Sigmoid colon (tissue), 7 donors: ENCODE measurements at places on chromosomes 13 and 19. TPM values are rescaled to one million over a fixed set of nuclear protein-coding genes. Genes with fewer than 3 reads are reported as not detected.

GRCh38 chr13:67771106-67771505 lies 541.0 kb upstream of the PCDH9 start:
- no peak for DNase-seq

- DNase-seq: no peak
These were observed 71.8 kb downstream of the TRPM4 start for GRCh38 chr19:49229416-49229815.

DNA sequence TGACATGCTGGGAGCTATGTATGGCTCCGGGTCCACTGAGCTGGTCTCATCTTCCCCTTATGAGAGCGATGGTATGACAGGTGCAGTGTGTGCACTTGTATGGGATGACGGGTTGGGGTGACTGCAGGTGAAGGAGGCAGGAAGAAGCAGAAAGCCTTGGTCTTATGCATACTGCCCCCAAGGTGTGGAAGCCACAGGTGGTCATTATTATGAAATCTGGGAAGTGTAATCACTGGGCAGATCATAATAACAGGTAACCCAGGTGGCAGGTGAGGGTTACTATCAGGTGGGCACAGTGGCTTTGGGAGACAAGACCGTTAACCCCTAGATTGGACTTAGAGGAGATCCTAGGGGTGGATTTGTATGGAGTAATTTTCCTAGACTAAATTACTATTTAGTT lies 118.0 kb downstream of the RFC3 start:
- no peak for DNase-seq

ERICH4 gene
- total RNA-seq: not detected

DNA sequence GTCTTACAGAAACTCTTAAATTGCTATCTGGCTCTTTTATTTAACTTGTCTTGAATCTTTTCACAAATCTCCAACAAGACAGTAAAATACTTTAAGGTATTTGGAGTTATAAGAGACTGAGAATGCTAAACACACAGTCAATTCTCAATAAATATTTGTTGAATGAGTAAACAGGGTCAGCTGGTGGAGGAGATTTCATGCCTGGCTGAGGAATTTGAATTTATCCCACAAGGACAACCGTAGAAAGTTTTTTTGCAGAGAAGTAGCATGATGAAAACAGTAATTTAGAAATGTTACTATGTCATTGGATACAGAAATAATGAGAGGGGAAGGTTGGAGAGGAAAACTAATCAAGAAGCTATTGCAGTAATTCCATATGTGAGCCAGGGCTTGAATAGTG lies 1223.7 kb downstream of the PCDH17 start:
- DNase-seq: no peak

GRCh38 chr19:1177322-1178114 lies 3.5 kb upstream of the SBNO2 start:
- peak; percentile 81 for DNase-seq

- no peak for DNase-seq
These were observed 7.8 kb downstream of the DHX34 start for GRCh38 chr19:47356900-47357299.

PTPRH gene
- total RNA-seq: 2.1 TPM

- DNase-seq: peak; percentile 59
These were observed 1.9 kb downstream of the ICAM5 start for GRCh38 chr19:10291554-10292205.

TICAM1 gene
- total RNA-seq: 4.3 TPM

DNA sequence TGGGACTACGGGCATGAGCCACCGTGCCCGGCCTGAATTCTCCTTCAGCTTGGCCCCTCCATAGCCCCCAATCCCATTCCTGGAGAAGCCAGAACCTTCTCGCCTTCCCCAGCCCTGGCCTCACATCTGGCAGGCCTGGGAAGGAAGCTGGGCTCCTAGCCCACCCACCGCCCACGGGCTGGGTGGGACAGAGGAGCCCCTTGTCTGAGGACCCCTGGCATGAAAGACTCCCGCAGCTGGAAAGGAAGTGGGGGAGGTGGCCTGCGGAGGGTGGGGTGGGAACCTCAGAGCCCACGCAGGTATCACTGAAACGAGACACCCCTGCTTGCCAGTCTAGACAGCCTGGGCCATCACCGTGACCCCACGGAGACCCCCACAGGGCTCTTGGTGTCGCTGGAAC lies 7.7 kb upstream of the NANOS3 start:
- no peak for DNase-seq

DNA sequence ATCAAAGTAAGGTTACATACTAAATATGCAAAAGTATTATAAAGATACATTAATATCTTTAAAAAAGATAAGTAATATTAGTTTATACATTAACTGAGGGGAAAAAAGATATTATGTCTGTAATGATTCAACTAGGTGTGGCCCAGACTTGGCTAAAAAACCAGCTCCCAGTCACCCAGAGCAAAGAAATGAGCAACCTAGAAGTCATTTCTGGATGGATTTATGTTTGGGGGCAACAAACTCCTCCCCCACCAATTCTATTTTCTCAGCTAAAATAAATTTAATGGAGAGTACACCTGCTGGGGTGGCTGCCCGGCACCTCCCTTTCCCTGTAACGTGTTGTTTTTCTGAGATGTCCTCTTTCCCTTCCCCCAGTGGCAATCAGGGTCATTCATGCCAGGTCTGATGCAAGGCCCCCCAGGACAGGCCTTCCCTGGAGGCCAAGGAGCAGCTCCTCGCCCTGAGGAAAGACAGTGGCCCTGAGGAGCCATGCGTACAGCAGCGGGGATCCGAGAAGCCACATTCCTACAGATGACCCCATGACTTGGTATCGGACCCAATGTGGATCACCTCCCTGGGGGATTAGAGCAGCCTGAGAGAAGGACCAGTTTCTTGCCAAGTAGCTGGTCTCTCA lies 78.6 kb upstream of the DOCK9 start:
- DNase-seq: peak; percentile 67

GRCh38 chr19:13610039-13610691 lies 103.9 kb upstream of the CACNA1A start:
- no peak for DNase-seq

DNA sequence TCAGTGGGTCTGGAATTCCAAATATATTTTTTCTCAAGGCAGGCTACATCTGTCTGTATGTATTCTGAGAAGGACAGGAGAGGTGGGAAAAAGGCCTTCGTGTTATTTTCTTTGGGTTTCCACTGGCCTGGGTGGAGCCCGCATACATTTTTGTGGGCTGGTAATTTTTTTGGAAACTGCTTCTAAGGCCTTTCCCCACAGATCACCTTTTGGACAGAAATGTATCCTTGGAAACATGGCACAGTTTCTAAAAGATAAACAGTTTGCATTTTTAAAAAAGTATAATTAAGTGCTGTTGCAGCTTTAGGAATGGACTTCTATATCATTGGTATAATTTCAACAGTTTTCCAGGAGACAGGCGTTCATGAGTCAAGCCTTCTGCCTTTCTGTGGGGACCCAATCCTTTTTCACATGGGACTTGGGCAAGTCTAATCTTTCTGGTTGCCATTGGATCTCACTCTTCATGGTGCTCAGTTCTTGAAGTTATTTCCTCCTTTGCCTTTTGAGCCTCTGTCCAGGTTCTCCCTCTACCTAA lies 8.9 kb downstream of the RFX2 start:
- DNase-seq: no peak

CBARP gene
- total RNA-seq: 0.82 TPM

DNA sequence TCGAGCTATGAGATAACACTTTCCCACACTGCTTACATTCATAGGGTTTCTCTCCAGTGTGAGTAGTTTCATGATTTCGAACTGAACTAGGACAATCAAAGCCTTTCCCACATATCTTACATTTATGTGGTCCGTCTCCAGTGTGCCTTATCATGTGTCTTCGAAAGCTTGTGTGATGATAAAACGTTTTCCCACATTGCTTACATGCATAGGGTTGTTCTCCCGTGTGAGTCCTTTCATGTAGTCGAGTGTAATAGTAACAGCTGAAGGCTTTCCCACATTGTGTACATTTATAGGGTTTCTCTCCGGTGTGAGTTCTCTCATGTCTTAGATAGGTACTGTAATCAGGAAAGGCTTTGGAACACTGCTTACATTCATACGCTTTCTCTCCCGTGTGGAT lies 16.3 kb downstream of the ZNF823 start:
- DNase-seq: no peak

LGI4 gene
- total RNA-seq: 31.6 TPM

- DNase-seq: no peak
These were observed 7.1 kb downstream of the ZFP14 start for GRCh38 chr19:36371886-36372285.

GRCh38 chr13:93169980-93170379 lies 56.6 kb upstream of the GPC6 start:
- DNase-seq: no peak

ADAMTSL5 gene
- 5.8 TPM for total RNA-seq

- peak; percentile 17 for DNase-seq
These were observed 44.6 kb upstream of the GRTP1 start for GRCh38 chr13:113408562-113408961.

TGFB1 gene
- 17.4 TPM for total RNA-seq

- no peak for DNase-seq
These were observed 331.6 kb downstream of the DLEU7 start for GRCh38 chr13:50511877-50512341.

- DNase-seq: no peak
These were observed 716.0 kb upstream of the PCDH9 start for GRCh38 chr13:67946131-67946530.

GRCh38 chr19:39070888-39071287 lies 13.3 kb upstream of the ACP7 start:
- DNase-seq: no peak

- no peak for DNase-seq
These were observed 4.5 kb upstream of the SHISA7 start for GRCh38 chr19:55447421-55448174.

DNA sequence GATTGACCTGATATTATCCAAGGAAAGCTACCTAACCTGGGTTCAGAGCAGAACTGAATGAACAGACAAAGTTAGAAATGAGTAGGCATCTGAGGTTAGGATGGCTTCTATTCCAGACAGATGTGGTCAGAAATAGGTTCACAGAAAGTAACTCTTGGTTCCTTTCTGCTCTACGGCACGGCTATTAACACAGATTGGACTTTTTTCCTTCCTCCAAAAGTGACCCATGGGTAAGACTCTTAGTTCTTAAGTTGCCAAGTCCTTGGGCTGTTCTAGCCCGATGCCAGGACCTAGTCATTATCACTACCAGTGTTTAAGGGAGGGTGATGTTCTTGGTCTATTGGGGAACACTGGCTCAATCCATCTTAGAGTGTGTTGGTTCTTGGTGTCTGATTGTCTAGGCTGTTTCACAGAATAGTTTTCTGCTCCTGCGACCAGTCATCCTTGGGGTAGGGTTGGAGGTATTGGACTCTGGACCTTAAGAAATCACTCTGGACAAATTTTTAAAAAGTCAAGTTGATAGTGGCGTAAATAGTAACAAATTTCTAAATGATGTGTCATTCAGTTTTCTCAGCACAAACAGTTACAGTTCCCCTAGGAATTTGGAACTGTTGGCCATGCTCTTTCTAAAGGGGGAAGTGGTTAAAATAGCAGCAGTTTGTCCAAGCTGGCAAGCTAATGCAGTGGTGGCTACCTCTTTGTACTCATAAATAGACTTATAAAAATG lies 60.1 kb upstream of the MYCBP2 start:
- no peak for DNase-seq

DNA sequence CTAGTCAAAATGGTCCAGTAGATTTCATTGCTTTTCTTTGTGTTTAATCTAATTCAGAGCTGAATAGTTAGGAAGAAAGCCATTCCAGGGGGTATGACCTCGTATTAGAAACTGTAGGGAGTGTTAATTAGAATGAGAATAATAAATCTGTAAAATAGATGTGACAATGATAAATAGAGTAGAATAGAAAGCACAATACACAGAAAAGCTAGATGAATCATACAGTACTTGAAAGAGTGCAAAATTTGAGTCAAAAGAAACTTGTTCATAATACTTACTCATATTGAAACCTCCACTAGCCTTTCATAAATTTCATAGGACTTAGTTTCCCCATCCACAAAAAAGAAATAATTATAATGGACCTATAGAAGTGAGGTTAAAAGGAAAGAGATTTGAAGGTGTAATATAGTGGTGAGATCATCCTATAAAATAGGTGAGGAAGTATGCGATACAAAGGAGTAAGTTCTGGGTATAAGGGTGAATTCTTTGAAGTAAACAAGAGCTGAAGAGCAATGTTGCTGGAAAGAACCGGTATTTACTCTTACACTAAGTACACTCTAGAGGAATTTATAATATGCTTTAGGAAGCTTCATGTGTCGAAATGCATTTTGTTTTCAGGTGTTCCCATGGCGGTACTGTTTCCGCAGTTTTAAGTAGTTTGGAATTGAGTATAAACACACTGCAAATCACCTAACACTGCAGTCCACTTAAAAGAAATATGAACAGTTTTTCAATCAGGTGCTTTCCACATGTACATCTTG lies 21.9 kb downstream of the PCDH17 start:
- no peak for DNase-seq

- DNase-seq: no peak
These were observed 2.5 kb downstream of the ITPKC start for GRCh38 chr19:40719414-40719894.

SPRED3 gene
- total RNA-seq: 0.27 TPM

DNA sequence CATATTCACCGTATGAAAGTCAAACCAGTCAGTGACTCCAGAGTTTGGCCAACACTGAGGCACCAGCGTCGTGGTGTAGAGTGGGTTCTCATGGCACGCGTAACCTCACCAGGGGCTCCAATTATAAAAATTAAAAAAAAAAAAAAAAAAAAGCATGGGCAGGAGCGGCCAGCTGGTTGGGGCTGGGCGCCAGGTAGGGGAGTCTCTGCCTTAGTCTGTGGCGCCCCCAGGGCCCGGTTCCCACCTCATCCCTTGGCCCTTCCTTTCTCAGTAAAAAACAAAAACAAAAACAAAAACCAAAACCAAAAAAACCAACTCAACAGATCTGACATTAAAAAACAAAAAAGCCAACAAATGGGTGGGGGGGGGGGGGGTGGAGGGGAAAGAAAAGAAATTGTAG lies 4.6 kb upstream of the EPHX3 start:
- DNase-seq: no peak

SYNGR4 gene
- not detected for total RNA-seq

OR10H1 gene
- total RNA-seq: not detected
